Spleen (tissue), 13 donors: ENCODE measurements at places on chromosomes 7 and 10.
A peak's percentile ranks its signal among the peaks of the same experiment; 100 is the strongest.

DNA sequence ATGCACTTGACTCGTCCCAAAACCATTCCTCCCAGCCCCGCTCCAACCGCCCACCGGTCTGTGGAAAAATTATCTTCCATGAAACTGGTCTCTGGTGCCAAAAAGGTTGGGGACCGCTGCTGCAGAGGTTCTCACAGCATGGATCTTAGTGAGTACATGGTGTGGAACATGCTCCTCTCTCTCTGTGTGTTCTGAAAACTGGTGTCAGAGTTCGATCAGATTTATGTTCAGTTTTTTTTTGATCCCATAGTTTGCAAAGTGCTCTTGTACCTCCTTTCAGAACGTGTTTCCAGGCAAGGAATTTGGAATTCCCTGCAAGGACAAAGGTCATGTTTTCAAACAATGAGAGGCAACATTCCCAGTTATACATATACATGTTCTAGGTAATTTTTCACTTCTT, 61.2 kb upstream of the FAM171A1 start:
- DNase-seq = no peak

GRCh38 chr7:66518151-66518691, 110.5 kb upstream of the KCTD7 start:
- no peak for DNase-seq

- peak; percentile 76 for DNase-seq
Observed at GRCh38 chr10:132404911-132405462, 8.0 kb downstream of the PWWP2B start.

DNA sequence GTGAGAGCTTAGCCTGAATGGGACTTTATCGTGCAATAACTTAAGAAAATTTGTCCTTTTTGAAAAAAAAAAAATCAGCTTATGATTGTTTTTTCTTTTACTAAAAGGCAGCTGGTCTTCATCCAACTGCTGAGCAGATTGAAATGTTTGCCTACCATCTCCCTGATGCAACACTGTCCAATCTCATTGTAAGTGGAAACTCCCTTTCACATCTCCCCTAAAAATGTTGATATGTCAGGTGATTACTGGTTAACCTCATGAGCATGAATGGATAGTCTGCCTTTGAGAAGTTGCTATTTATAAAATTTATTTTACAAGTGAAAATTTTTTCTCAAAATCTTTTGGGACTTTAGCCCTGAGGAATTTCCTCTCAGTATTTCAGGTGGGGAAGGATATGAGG, 17.8 kb upstream of the HKDC1 start:
- no peak for DNase-seq

GRCh38 chr7:140604760-140605159, 35.9 kb downstream of the DENND2A start:
- DNase-seq = no peak

- peak; percentile 66 for DNase-seq
Observed at GRCh38 chr10:69413221-69413865, 3.4 kb downstream of the TACR2 start.

GRCh38 chr10:69061305-69062161, 26.4 kb upstream of the SRGN start:
- DNase-seq = peak; percentile 88

DNA sequence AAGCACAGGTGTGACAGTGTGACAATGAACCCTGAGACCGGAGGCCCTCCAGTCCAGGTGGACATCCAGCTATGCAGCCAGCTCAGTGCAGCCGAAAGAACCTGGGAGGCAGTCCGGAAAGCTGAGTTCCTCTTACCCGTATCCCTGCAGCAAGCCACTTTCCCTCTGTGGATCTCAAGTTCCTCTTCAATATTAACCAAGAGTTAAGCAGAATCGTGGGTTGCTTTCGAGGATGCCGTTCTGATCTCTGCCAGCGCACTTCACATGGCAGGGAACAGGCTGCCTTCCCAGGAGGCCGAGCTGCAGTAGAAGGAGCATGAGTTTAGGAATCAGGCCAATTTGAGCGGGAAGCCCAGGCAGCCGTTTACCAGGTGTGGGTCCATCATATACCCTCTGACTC, 591.6 kb downstream of the SDK1 start:
- no peak for DNase-seq

DNA sequence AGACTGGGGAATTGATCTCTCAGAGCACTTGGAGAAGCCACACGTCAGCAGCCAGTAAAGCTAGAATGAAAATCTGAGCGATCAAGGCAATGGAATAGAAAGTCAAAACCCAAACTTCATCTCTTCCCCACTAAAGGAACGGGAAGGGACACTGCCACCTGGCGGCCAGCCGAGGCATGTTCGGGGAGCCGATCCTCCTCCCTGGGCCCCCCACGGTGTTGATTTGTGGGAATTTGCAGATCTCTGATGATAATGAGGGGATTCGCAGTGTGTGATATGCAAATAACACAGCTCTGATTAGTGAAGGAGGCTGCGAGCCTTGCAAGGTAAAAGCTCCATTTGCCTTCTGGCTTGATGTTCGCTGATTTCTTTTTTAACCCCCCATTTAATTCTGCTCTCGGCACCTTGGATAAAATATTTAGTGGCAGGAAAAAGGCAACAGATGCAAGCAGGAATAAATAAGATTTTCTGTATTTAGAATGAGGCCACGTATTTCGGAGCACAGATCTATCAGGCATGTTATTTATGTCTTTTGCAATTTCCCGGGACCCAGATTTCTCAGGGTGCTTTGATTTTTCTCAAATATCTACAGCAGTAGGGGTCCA, 258.6 kb downstream of the PAXIP1 start:
- no peak for DNase-seq

DNA sequence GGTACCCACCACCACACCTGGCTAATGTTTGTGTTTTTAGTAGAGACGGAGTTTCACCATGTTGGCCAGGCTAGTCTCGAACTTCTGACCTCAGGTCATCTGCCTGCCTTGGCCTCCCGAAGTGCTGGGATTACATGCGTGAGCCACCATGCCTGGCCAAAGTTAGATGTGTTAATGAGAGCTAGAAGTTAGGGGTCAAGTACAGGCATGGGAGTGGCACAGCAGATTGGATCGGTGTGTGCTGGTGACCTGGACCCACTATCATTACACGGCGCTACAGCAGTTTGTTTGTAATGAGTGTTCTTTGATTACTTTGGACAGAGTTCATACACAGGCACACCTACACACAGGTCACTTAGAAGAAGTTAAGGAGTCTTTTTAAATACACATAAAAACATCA, 36.7 kb downstream of the DNAJB6 start:
- no peak for DNase-seq

DNA sequence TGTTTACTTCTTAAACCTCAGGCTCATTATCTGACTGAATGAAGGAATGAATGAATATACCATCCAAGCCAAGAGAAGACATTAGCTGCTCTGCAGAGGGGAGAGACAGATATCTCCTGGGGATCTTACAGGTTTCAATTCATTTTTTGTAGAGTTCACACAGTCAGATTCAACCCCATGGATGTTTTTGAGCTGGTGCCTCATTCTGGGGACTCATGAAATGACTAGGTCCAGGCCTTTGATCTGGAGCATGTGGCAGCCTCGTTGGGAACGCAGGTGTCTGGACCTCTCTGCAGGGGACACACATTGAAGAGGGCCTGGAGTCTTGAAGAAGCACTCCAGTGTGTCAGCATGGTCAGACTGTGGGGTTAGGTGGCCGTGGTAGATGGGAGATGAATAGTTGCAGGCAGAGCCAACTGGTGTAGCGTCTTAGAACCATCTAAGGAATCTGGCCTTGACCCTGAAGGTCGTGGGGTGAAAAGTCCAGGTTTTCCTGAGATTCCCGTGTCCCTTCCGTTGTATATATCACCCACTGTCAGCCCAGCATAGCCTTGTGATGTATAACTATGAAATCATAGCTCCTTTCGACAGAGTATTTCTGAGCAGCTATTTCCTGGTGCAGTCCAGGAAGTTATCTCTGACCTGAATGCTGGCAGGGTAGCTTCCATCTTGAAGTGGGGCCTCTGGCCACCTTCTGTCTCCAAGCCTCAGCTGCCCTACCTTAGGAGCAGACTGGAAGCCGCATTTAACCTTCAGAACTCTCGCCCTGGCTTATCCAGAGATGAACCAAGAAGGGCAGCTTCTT, 22.3 kb downstream of the BTBD16 start:
- DNase-seq = no peak

DNA sequence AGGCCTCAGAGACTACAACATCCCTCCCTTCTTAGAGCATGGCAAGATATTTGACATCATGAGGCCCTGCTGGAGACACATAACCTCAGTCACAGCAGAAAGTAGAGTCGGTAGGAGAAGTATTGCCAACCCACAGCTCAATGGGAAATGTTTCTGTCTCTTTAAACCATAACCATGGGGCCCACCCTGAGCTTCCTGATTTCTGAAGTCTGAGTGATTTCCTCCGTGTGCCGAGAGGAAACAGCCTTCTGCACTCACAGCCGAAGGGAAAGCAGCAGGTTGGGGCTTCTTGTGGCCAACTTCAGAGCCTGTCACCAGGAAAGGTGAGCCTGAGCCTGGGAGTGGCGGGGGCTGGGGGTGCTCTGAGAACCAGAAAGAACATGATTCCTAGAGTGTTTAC, at the start of gene GIMAP1:
GIMAP1 (plus strand) TSS at position 246 of the 400 bp plus-strand sequence. CDS start 2,435 bp downstream, outside the sequence.
- peak; percentile 84 for DNase-seq

DNA sequence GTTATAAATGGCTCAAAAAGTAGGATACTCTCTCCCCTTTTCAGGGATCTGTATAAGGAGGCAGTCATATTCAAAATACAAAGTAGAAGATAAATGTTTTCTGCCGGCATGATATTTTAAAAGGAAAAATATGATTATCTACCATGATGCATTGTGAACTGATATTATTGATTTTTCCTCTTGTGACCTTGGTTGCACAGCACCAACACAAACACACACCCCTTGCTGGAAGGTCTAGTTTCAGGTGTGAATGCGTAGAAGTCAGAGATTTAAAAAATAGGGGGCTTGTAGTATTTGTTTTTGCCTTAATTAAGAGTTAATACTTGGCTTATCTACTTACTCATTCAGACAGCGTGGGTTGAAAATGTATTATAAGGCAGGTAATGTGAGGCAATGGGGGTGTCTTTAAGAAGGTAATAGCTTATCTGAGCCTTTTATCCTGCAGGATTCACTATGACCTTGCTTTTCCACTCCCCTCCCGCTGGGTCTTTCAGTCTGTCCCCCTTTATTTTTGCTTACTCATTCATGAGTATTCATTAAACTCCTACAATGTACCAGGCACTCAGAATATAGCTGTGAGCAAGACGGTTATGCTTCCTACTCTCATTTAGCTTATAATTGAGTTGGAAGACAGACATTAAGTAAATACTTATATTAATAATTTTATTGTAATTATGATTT, 390.6 kb downstream of the SDK1 start:
- no peak for DNase-seq

DNA sequence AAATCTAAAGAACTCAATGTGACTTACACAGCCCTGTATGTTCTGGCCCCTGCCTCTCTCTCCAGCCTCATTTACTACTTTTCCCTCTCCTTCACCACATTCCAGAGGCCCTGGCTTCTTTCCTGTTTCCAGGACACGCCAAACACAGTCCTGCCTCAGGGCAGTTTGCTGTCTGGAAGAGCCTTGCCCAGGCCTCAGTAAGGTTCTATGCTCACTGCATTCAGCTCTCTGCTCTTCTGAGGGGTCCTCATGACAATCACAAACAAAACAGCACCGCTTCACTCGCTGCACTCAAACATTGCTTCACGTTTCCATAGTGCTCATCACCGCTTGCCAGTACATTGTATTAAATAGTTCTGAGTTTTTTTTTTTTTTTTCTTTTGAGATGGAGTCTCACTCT, 35.1 kb upstream of the GARS1 start:
- no peak for DNase-seq

DNA sequence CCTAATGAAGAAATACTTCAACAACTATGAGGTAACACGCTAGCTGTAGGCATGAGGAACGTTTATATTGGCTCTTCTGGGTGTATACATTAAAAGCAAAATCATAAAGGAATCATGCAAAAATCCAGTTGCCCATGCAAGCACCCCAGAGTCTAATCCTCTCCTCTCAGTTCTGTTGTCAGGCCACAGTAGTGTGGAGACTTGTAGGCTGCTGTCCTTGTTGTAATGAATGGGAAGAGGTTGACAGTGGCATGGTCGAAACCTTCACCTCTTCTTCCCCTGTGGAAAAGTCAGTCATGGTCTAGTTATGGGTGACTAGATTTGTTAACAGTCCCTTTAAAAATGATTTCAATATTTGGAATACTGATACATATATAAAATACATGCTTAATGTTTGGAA, 121.3 kb downstream of the CNOT4 start:
- no peak for DNase-seq

DNA sequence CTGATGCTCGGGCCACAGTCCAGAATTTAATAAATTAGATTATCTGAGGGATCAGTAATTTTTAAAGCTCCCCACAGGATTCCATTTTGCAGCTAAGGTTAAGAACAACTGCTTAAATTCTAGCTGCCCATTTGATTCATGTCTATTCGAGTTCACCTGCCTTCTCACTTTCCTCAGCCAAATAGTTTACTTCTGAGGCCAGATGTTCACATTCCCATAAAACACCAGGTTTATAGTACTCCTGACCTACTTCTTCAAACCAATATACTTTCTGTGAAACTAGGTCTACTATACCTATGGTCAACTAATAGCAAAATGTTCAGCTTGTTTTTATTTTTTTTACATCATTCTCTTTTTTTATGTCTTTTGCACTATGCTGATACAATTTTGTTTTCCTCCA, 86.3 kb downstream of the GPR158 start:
- DNase-seq = no peak

DNA sequence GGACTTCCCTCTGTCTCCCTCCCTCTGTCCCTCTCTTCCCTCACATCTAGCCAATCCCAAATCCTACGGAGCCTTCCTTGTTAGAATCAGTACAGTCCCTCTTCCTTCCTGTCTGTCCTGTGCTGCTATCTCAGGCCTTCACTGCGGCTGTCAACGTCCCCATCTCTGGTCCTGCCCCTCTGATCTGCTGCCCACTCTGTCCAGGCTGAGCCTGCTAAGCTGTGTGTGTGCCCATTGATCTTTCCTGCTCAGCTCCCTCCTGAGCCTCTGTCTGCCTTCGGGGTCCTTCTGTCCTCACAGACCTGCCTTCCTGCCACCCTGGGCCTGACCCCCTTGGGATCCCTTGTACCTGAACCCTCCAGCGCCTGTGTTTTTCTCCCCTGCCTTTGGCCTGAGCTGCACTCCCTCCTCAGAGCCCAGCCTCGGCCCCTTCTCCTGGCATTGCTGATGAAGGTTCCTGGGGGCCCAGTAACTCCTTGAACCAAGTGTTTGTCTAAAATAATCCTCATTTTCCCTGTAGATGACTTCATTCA, 182.1 kb upstream of the SHH start:
- no peak for DNase-seq

DNA sequence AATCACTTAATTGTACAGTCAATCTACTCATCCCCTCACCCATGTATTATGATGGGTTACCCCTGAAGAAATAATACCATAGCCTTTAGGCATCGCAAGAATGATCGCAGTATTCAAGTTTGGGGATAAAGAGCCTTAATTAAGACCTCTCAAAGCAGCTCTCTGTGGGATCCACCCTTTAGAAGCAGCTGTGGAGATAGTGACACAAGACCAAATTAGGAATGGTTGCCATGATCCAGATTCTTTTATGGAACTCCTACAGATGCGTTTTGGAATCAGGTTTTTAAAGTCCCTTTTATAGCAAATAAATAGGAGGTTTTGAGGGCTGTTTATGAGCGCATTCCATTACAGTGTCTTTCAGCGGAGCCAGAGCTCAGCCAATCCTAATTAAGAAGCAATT, 12.2 kb downstream of the TES start:
- no peak for DNase-seq

GRCh38 chr10:58867683-58868082, 308.8 kb upstream of the PHYHIPL start:
- DNase-seq = no peak

- peak; percentile 72 for DNase-seq
Observed at GRCh38 chr7:44063894-44064651, 1.3 kb downstream of the PGAM2 start.
